NCI-H2171 treated with DMSO at 0.1 percent for 48 hours (cell line): ENCODE measurements at places on chromosomes 2 and 18.
A peak's percentile ranks its signal among the peaks of the same experiment; 100 is the strongest.

DNA sequence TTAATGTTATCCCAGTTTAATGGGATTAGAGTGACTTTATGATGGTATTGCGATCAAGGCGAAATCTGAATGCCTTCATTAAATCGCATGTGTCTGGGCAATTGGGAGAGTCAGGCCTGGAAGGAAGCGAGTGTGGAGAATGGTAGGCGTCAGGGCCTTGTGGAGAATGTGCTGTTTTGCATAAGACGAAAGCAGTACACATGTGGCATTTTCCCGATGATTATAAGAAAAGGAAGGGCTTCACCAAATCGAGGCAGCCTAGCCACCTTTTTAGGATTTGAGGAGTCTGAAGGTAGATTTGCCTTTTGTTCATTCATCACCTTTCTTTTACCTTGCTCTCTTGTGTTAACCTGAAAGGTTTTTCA, 1.0 kb downstream of the ZNF532 start:
- no peak for DNase-seq

- no peak for DNase-seq
Observed at GRCh38 chr2:132621131-132621875, 48.7 kb downstream of the LYPD1 start.

DNA sequence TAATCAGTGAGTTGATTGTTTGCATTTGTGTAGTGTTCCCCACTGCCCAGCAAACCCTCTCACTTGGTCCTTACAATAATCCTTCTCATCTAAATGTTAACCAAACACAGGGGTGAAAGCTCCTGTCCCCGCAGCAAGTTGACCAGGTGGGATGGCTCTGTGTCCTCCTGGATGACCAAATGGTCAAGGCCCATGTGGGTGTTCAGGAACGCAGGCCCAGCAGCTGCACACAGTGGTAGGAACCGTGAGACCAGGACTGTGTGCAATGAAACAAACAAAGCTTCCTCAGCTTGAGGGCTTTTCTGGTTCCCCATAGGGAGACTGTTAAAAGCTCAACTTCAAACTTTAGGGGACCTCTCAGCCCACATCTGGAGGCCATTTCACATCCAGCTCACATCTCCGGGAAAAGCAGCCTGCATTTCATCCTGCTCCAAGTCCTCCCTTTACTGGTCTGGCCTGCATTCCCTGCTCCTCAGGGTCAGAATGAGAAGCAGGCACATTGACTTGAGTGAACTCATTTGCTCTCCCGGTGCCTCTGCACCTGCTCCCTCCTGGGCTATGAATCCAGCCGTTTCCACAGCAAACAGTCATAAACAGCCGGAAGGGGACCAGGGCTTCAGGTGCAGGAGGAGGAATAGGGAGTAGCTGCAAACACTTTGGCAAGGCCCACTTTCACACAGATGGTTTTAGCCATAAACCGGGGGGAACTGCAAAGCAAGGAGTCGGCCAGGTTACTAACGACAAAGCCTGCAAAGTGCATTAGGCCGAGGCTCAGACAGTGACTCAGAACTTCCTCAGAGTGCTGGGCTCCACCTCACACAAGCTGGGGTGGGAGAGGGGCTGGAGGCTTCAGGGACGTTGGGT, 144.7 kb downstream of the CAPN13 start:
- peak; percentile 29 for DNase-seq

GRCh38 chr18:7480879-7481278, 86.2 kb upstream of the PTPRM start:
- DNase-seq, result no peak

DNA sequence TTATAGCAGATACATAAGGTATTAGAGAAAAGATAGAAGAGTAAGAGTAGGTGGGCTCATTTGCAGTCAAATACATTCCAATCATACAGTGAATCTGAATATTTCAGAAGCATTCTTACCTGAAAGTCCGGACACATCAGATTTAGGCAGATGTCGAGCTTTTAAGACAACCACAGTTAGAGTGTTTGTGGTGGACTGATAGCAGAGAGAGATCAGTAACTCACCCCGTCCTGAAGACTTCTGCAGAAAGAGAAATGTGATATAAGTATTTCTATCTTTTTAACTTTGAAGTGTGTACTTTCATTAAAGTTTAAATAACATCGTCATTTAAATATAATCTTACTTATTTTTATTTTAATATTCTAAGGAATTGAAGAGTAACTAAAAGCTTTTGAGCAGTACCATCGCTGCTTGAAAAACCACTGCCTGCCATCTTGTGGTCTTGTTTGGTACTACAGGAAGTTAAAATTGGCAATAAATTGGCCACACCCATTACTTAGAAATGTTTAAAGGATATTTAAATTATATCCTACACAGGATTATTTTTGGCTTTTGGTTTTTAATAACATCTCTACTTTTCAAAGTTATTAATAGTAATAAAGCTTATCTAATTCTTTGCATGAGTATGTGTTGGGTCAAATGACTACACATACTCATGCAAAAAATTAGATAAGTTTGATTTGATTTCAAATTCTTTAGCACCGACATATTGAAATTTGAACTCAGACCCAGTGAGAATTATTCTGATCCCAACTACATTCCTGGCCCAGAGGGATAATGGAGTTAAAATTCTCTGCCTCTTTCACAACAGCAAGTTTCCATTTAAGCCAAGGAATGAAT, 5.5 kb downstream of the SYT4 start:
- peak; percentile 57 for DNase-seq

GRCh38 chr2:47405757-47406156, 2.8 kb downstream of the MSH2 start:
- no peak for DNase-seq

GRCh38 chr18:22084547-22084946, 84.8 kb upstream of the GATA6 start:
- DNase-seq, result no peak

DNA sequence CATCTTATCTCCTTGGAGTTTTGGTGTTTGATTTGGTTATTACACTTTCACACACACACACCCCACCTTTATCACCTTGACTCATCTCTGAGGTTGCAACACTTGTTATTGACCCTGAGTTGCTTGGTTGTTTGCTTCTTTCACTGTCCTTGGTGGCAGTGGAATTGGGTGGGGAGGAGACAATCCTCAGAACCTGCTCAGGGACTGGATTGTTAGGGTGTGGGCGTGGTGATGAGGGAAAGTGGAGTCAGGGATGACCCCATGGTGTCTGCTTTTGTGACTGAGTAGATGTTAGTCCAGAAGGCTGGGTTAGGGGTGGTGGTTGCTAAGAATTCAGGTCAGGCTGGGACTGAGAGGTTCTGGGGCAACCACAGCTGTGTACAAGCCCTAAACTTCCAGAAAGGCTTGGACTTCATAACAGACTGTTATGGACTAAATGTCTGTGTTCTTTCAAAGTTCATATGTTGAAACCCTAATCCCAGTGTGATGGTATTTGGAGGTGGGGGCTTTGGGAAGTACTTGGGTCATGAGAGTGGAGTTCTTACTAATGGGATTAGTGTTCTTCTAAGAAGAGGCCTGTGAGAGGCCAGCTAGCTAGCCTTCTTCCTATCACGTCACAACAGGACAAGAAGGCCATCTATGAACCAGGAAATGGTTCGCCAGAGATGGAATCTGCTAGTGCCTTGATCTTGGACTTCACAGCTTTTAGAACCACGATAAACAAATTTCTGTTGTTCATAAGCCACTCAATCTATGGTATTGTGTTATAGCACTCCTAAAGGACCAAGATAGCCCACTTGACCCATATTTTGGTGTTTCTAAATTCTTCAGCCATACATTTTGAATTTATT, 3.4 kb upstream of the DIS3L2 start:
- no peak for DNase-seq

DNA sequence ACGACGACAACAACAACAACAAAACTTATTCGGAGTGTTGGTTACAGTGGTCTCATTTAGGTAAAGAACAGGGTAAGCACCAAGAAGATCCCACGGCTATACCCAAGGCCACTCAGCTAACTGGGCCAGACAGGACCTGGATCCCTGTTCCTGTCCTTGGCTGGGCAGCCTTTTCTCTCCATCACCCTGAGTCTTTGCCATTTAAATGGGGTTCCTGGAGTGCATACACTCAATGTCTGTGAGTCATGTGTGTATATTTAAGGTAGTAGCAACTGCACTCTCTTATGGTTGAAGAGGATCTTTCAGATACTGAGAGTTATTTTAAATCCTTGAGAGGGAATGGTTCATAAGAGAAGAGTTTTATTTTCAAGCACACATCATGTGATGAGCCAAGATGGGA, 35.3 kb downstream of the ADCYAP1 start:
- no peak for DNase-seq

DNA sequence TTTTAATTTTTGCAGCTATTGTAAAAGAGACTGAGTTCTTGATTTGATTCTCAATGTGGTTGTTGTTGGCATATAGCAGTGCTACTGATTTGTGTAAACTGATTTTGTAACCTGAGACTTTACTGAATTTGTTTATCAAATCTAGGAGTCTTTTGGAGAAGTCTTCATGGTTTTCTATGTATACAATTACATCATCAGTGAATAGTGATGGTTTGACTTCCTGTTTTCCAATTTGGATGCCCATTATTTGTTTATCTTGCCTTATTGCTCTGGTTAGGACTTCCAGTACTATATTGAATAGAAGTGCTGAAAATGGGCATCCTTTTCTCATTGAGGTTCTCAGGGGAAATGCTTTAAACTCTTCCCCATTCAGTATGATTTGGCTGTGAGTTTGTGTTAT, 99.7 kb downstream of the GULP1 start:
- no peak for DNase-seq

DNA sequence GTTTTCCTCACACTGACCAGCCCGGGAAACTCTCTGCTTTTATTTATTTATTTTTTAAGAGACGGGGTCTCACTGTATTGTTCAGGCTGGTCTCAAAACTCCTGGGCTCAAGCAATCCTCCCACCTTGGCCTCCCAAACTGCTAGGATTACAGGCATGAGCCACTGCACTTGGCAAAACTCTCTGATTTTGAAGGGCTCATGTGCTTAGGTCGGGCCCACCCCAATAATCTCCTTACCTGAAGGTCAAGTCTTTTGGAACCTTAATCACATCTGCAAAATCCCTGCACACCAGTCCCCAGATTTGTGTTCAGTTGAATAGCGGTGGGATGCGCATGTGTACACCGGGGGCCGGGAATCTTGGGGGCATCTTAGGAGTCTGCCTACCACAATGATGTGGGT, 7.7 kb upstream of the ECEL1 start:
- no peak for DNase-seq

DNA sequence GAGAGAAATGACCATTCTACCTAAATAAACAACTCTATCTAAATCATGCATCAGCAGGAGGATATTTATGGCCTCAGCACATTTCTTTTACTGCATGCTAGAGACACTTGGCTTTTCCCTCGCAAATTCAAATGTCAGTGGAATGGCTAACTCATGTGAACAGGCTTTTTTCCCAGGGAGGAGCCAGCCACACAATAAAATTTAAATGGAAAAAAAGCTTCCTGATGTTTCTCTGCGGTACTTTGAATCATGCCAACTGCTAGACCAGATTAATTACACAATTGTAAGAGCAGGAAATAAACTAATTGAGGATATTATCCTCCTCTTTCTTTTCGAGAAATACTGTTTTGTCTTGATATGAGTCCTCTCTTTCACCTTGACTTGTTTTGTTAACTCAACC, 676.3 kb downstream of the IRS1 start:
- DNase-seq, result no peak

DNA sequence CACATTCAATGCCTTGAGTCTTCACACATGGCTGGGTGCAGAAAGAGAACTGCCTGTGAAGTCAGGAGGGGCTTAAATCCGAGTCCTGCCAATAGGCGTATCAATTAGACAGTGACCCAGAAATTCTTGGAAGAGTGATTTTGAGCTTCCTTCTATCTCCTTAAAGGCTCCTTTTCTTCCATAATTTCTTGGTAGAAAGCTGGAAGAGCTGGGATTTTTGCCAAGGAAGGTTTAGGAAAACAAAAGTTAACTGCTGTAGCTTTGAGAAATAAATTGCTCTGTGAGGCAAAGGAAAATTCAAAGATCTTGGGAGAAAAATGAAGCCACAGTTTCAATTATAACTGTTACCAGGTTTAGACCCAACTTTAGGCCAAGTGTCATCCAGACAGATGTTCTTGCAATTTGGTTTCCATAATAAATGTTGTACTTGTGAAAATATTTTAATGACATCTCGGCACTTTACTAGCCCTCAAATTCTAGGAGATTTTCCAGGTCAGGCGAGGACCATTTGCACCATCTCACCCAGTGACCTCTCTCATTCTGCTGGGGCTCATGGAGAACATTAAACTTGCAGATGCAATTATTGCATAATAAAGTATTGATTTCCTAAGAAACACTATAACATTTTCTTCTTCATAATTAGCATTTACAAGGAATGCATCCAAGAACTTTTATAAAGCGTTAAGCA, 329.7 kb upstream of the MEIS1 start:
- no peak for DNase-seq

GRCh38 chr2:147368306-147368705, 476.5 kb upstream of the ACVR2A start:
- DNase-seq, result no peak

DNA sequence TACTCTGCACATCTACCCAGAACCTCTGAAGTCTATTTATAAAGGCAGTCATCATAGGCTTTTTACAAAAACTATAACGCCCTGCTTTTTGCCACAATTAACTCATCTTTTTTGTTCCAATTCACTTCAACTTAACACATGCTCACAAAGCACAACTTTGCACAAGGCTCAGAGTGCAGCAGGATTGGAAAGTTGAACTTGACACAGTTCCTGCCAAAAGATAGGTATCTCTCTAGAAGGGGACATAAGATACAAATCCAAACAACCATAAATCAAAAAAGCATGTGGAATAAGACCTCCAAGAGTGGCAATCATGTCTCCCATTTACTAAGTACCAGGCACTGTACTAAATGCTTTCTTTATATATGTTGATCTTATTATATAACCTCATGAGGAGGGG, 36.2 kb downstream of the RPL37A start:
- DNase-seq, result no peak

DNA sequence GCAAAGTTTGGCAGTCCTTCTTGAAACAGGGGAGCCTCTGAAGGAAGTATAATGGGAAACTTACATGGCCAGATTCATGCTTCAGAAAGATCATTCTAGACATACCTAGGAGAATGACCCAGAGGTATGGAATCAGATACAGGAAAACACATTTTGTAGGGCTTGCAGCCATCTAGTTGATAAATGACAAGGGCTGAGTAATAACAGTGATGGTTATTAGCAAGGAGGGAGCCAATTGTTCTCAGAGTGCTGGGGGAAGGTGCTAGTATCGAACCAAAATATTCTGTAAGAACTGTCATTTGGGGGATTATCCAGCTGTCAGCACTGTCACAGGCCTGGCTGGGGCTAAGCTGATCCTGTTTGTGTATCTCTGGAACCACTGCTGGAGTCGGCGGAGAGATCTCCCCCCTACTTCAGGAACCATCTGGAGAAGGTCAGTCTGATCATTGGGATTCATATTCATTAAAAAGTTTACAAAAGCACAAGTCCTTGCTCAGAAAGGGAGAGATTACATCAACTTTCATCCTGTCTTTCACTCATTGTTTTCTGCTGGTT, 113.8 kb upstream of the THSD7B start:
- DNase-seq, result no peak

- no peak for DNase-seq
Observed at GRCh38 chr2:201258666-201259615, 1.4 kb upstream of the CASP8 start.
